Activated CD4-positive, alpha-beta T cell treated with anti-CD3 and anti-CD28 coated beads for 24 hours (primary cell): ENCODE measurements at places on chromosomes 2 and 18.

DNA sequence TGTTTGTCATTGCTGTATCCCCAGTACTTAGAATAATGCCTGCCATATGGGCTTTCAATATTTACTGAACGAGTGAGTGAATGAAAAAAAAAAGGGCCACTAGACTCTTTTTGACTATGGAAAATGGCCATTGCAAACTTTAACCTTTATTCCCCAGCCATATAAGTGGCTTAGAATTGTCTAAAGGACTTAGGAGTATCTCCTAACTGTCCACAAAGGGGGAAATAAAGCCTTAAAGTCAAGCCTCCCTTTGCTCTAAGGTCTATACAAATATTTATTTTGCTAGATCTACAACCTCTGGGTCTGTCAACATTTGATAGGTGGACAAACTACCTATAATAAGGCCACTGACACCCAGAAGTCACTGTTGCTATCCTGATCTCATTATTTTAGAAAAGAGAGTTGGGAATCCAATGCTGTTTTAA, 25.7 kb downstream of the UPP2 start:
- DNase-seq, result no peak

GRCh38 chr2:219441451-219442255, 7.0 kb downstream of the SPEG start:
- peak; percentile 29 for DNase-seq

DNA sequence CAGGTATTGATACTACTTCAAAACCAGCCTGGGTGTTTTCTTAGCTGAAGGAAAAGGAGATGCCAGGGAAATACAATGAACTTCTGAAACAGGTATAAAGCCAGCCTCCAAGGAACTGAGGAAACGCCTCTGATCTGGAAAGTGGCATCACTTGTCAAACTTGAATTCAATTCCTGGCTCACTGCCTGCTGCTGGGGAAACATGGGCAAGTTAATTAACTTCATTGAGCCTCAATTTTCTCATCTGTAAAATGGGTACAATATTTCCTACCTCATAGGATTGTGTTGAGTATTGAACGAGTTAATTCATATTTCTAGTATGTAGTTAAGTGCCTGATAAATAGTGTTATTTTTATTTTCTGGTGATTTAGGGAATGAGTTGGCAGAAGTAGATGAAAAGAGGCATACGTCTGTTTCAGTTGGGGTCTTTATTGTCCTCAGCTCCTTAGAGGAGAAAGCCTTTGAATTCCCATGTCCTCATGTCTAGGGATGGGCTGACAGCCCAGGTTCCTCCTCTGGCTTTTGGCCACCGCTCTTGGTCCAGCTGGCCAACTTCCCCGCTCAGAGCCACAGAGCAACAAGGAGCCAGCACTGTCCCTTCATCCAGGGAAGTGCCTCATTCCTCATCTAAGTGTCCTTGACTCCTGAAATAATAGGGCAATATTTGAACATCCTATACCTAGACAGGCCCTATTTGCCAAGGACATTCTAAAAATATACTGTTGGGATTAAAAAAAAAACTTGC, 210.5 kb upstream of the GATA6 start:
- DNase-seq, result no peak

DNA sequence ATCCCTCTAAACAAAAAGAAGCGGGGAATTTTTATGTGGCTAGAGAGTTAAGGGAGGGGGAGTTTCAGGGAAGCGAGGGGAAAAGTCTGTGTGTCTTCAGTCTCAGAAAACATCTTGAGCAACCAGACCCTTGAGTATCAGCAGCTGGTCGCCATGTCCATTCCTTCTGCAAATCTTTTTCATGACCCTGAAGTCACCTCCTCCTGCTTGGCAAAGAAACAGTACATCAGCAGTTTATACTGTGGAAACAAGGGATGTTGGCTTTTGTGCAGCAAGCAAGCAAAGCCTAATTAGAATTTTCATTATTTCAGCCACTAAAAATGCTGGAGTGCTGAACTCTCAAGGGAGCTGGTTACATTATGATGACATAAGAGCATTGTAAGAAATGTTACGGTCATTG, 187.4 kb upstream of the SLC8A1 start:
- no peak for DNase-seq

DNA sequence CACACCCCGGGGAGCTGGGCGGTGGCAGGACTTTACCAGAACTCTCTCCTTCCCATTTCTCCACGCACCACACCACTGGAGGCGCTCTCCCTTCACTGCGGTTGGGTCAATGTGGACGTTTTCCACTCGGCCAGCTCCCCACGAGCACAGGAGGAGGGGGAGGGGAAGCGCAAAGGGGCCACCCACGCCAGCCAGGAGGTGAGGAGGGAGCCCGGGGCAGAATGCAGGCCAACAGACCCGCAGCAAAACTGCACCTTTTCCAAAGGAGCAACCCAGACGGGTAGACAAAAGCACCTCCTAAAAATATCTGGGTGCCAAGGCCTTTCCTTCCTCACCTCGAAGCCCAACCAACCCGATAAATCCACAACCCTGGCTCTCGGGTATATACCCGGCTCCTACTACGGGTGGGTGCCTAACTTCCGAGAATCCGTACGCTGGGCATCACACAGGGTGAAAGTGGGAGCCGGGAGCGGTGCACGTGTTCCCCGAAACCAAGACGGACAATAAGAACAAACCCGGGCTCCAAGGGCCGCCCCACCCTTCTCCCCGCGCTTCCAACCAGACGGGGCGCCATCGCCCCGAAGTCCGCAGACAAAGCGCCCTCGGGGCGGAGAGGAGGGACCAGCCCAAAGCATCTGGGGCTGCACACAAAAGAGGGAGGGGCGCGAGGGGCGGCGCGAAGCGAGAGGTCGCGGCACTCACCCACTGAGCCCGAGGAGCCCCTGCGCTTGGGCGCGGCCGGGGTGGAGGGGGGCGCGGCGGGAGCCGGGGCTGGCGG, 1.0 kb downstream of the RTN4 start:
- peak; percentile 51 for DNase-seq
